ENCODE measurements at places on chromosomes 6 and 20.

- no peak for DNase-seq
Measured at GRCh38 chr6:40794586-40794985, 207.4 kb upstream of the LRFN2 start.

- peak; percentile 14 for DNase-seq
Measured at GRCh38 chr20:24027229-24027628, 38.6 kb upstream of the GGTLC1 start.

GRCh38 chr6:157748839-157749571 lies 74.0 kb upstream of the SNX9 start:
- no peak for DNase-seq

GRCh38 chr6:151701911-151702562 lies 105.4 kb upstream of the ESR1 start:
- DNase-seq = no peak

- peak; percentile 35 for DNase-seq
Measured at GRCh38 chr6:118968416-118968815, 33.5 kb upstream of the MCM9 start.

GRCh38 chr20:50813101-50813643 lies 18.3 kb downstream of the BCAS4 start:
- DNase-seq = no peak

- no peak for DNase-seq
Measured at GRCh38 chr6:138203315-138203714, 15.0 kb downstream of the PBOV1 start.

DNA sequence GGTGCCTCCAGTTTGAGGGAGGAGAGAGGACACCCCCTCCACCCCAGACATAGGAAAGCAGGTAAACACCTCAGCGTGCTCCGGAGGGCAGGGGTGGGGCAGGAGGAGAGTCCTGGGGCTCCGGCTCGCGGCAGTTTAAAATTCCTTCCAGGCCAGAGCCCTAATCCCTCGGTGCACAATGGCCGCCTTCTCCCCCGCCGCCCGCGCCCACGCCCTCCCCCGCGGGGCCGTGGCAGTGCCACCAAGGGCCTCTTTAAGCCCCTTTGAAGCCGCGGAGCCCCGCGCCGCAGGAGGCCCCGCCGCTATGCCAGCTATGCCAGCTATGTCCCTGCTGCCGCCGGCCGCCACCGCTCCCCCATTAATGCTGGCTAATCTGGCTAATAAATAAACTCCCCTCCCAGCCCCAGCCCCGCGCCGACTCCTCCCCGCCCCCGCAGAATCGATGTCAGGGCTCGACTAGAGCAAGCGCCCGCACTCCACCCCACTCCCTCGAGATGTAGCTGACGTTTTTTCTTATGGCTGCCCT lies 125.1 kb downstream of the MRPL14 start:
- DNase-seq = no peak

DNA sequence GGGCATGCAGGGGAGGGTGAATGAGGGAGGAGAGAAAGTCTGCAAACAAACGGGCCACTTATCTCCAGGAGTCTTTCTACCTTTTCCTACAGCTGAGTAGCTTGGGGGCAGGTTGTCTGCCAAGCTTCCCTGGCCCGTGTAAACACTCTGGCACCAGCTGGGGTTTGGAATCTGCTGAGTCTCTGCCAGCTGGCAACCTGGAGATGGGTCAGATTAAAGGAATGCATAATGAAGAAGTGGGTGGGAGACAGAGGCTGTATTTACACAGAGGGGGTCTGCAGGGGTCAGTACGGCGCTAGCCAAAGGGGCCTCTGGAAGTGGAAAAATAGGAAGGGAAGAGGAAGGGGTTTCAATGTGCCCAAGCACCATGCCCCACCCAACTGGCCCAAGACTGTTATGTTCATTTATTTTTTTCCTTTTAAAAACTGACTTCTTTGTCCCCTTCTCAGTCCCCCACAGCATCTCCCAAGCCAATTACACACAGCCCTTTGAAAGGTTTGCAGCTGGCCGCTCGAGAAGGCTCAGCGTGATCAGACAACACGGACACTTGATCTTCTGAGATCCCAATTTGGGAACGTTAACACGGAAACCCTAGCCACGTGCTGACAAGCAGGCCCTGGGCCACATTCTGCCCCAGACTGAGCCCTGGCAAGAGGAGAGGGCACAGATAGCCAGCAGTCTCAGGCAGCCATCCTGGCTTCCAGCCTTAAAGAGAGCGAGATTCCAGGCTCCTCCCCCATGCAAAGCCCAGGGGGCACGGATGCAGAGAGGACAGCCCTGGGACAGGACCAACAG lies 25.2 kb downstream of the TRAM2 start:
- peak; percentile 58 for DNase-seq

DNA sequence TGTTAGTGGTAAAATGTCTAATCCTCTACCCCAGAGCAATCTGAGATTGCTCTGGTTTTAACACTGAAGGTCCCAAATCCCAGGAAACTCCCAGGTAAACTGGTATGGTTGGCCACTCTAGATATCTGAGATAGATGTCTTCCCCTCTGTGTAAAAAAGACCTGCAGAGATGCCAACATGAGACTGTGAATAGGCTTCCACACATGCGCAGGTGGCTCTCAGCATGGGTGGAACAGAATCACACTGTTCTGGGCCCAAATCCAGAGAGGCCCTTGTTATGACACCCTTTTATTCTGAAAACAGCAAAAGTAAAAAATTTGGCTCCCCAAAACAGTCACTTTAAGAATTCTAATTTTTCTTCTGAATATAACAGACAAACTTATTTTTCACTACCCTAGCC lies 88.7 kb upstream of the BMP5 start:
- DNase-seq = no peak

GRCh38 chr6:35668096-35668495 lies 20.6 kb downstream of the FKBP5 start:
- DNase-seq = no peak

GRCh38 chr6:126867641-126868040 lies 250.8 kb upstream of the RSPO3 start:
- no peak for DNase-seq

GRCh38 chr6:149897015-149897697 lies 757 bp downstream of the RAET1E start:
- DNase-seq = peak; percentile 64

DNA sequence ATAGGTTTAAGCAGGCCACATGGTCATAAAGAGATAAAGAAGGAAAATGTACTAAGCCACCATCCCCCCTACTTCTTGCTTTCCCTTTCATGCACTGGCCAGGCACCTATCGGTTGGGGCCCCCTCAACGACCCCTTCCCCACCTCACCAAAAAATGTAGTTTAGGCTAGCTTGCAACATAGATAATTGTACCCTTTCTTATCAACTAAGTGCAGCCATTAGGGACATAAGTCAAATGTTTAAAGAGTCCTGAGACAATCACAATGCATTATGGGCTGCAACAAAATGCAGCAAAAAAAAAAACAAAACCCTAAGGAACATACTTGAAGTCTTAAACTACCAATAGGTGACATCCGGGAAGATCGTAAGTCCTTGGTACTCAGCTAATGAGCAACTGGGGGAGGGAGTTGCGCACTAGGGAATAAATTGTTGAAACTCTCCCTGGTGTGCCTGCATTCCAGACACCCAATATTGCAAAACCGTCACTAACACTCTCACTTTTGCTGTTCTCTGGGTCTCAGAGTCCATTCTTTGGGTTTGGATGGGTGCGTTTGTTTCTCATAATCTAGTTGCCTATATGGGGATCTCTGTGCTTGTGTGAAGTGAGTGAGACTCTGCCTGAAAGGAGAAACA lies 12.4 kb upstream of the HLA-G start:
- DNase-seq = no peak

GRCh38 chr20:16411361-16411760 lies 161.9 kb downstream of the KIF16B start:
- no peak for DNase-seq

GRCh38 chr6:139525415-139525814 lies 151.0 kb upstream of the CITED2 start:
- no peak for DNase-seq

DNA sequence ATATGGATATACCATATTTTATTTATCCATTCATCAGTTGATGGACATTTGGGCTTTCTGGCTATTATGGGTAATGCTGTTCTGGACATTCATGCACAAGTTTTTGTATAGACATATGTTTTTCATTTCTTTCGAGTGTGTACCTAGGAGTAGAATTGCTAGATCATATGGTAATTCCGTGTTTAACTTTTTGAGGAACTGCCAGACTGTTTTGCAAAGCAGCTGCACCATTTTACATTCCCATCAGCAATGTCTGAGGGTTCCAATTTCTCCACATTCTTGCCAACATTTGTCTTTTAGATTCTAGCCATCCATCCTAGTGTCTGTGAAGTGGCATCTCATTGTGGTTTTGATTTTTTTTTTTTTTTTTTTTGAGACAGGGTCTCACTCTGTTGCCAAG lies 20.8 kb downstream of the SRC start:
- DNase-seq = no peak

DNA sequence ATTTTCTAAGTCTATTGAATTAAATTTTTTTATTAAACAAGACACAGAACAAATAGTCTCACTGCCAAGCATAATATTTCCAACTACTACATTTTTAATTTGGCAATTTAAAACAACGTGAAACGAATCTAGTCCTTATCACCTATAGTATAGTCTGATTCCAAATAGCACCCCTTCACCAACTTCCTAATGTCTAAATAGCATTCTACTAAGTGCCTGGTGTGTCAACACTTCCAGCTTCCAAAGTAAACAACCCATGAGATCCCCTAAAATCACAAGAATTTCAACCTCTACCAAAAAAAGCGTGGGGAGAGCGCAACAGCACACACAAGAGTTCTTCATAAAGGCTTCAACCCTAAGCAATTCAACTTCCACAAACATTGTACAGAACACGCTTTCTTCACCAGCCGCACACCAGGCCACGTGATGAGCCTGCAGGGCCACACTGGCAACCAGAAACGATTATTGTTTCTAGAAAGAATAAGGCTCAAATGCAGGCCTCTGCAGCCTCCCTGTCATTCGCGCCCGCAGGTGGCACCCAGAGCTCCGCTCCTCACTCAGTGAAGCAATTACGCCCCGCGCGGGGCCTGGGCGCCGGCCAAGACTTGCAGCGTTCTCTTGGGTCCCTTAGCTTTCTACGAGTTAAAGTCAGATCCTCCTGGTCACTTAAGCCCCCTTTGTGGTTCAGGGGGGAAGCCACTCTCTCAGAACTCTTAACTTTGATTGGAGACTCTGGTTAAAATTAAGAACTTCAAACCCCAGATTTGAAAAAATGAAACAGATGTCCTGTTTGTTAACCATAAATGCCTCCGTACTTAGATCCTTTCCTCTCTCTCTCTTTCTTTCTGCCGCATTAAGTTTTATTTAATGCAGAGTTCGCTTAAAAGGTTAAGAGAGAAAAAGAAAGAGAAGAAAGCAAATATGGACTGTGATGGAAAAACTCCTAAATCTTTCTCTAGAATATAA lies 18.3 kb downstream of the SIM1 start:
- DNase-seq = no peak

DNA sequence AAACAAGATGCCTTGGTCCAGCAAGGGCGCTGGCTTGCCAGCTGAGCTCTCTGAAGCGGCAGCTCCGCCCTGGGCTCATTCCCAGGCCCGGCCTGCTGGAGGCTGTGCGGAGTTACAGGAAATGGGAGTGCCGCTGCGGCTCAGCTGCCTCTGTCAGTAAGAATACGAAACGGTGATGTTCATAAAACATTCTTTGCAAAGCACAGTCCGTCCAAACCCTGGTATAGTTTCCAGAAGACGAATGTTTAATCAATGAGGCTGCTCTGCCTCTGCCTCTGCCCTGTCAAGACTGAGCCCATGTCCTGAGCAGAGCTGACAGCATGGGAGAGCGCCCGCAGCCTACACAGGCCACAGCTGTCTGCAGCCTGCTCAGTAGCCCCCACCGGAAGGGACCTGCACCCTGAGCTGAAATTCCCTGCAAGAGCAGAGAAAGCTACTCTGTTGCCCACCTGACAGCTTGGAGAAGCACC lies 153.3 kb upstream of the SNX9 start:
- DNase-seq = peak; percentile 57

- DNase-seq = no peak
Measured at GRCh38 chr6:69064226-69064625, 429.1 kb downstream of the ADGRB3 start.

GRCh38 chr6:162854228-162854627 lies 126.5 kb downstream of the PACRG start:
- no peak for DNase-seq

- DNase-seq = no peak
Measured at GRCh38 chr6:142534076-142534475, 232.3 kb downstream of the ADGRG6 start.

GRCh38 chr6:52160472-52161104 lies 25.6 kb upstream of the IL17A start:
- no peak for DNase-seq

DNA sequence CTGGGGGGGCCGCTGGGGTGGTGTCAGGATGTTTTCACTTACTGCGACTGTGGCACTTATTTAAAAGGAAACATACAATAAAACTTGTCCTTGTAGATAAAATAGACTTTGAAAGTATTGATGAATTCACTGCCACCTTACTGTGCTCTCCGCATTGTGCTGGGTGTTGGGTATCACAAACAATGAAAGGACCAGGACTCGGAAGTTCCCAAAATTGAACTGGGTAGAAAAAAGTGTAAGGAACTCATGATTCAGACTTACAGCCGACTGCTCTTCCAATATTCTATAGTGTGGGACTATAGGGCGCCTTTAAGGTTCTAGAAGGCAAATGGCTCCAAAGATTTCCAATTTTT lies 32.1 kb upstream of the ID4 start:
- no peak for DNase-seq

DNA sequence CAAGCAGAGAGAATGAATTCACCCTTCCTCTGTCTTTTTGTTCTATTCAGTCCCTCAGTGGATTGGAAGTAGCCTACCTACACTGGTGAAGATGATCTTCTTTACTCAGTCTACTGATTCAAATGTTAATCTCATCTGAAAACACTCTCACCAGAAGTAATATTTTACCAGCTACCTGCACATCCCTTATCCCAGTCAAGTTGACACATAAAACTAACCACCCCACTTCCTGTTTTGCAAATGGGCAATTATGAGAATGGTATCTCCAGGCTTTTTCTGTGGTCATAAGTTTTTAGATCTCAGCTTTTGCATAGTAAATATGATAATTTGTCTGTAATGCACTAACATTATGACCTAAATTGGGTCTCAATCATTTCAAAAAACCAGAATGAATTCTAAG lies 228.8 kb upstream of the ECI2 start:
- no peak for DNase-seq

DNA sequence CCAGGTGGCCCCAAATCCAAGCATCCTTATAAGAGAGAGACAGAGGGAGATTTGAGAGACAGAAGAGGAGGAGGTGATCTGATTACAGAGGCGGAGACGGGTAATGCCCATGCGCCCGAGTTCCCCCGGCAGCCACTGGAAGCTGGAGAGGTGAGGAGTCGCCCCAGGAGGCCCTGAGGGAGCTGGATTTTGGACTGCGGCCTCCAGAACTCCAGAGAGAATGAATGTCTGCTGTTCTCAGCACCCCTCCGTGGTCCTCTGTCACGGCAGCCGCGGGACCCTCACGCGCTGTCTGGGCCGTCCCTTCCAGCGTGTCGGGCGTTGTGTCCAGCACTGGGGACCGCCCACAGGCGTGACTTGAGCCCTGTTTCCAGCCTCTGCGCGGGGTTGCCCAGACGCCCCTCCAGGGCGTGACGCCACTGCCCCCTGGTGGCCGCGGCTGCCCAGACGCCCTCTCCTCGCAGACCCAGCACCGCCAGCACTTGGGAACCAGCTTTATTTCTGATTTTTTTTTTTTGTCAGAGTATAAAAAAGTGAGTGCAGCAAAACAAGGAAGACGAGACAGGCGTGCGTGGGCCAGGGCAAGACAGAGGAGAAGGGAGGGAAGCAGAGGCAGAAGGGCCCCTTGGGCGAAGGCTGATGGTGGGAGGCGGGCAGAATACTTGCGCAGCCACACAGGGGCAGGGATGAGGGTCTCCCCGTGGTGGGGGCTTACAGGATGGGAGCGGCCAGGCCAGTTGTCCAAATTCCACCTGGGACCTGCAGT lies 4.1 kb upstream of the ZNF512B start:
- DNase-seq = peak; percentile 76

Data from large intestine (tissue), 12 donors.